ENCODE measurements at places on chromosomes 2 and 18. TPM values are rescaled to one million over a fixed set of nuclear protein-coding genes. Genes with fewer than 3 reads are reported as not detected.

The GPR75 gene
- total RNA-seq: 6.1 TPM

DNA sequence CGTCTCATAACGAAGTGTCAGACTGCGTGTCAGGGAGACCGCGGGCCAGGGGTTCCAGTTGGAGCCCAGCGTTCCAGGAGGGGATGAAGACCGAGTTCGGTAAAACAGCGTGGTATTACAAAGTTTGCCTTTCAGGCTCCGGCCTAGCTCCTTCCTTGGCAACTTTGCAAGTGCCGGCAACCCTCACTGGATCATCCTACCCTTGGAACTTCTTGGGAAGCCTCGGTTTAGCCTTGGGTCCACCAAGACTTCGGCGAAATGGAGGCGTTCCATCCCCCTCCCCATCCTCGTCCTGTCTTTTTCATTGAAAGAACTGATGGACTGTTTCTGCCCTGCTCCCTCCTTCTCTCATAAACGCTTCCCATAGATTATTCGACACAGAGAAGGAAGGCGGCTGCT, 10.4 kb upstream of the SKOR2 start:
- no peak for ATAC-seq

- no peak for ATAC-seq
Observed at GRCh38 chr2:207805566-207806226, 36.0 kb upstream of the FZD5 start.

DNA sequence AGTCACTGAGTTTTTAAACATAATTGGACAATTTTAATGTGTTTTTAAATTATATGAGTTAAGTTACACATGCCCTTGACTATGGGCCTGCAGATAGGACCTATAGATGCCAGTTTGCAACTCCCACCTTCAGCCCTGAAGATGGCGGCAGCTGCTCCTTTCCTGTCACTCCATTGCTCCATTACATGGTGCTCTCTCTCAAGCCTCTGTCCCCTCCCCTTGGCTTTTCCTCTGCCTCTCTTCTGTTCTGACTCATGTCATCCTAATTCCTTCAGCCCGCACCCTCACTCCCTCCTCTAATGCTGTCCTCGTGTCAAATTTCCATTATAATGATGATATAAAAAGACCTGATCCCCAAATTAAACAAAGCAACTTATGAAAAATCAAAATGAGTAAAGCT, 133.7 kb upstream of the HNRNPA3 start:
- no peak for ATAC-seq

- ATAC-seq: no peak
Observed at GRCh38 chr2:167331636-167332232, 443.5 kb downstream of the XIRP2 start.

DNA sequence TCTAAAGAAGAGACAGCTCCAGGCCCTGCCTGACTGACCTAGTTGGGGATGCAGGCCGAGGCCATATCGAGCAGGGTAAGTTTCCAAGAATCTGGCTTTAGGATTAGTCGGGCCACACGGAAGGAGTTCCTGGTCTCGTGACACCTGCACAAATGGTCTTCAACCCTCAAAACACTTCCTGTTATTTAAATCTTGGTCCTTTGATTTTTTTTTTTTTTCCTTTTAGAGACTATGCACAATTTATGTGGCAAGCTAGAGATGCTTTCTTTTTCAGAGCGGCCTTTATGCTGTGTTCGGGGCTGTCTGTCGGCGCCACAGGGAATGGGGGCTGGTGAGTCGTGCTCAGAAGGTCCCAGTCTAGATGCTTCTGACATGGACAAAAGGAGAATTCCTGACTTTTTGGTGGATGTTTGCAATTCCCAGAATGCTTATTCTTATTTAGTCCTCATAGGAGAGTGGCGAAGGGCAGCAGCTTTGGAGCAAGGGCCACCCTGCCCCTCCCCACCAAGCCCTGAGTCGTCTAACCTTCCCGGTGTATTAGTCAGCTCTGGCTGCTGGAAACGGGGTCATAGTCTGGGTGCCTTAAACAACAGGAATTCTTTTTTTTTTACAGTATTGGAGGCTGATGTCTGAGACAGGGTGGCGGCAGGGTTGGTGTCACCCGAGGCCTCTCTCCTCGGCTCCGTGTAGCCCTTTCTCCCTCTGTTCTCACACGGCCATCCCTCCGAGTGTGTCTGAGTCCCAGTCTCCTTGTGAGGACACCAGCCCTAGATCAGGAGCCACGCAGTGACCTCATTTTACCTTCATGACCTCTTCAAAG, 27.4 kb downstream of the HPCAL1 start:
- ATAC-seq: no peak

GRCh38 chr18:79064228-79064627, 5.0 kb upstream of the ATP9B start:
- no peak for ATAC-seq

GRCh38 chr2:218230882-218231281, 13.9 kb downstream of the ARPC2 start:
- ATAC-seq: no peak

DNA sequence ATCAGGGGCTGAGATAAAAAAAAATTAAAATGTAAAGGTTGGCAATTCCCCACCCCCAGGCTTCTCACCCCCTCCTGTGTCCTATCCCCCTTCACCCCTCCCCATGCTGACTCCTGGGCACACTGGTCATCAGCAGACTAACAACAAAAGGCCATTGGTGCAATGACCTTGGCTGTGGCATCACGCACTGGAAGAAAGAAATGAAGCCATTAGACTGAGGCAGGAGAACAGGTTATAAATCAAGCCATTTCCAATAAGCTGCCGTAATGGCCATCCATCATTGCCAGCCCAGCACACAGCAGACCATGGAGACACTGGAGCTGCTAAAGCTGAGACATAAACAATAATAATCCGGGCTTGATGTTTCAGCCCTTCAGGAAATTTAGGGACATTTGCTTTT, 342.4 kb upstream of the ETAA1 start:
- ATAC-seq: no peak
